Renal cortex interstitium (tissue), 15 donors: ENCODE measurements at places on chromosomes 2 and 18. TPM values are rescaled to one million over a fixed set of nuclear protein-coding genes. Genes with fewer than 3 reads are reported as not detected.

DNA sequence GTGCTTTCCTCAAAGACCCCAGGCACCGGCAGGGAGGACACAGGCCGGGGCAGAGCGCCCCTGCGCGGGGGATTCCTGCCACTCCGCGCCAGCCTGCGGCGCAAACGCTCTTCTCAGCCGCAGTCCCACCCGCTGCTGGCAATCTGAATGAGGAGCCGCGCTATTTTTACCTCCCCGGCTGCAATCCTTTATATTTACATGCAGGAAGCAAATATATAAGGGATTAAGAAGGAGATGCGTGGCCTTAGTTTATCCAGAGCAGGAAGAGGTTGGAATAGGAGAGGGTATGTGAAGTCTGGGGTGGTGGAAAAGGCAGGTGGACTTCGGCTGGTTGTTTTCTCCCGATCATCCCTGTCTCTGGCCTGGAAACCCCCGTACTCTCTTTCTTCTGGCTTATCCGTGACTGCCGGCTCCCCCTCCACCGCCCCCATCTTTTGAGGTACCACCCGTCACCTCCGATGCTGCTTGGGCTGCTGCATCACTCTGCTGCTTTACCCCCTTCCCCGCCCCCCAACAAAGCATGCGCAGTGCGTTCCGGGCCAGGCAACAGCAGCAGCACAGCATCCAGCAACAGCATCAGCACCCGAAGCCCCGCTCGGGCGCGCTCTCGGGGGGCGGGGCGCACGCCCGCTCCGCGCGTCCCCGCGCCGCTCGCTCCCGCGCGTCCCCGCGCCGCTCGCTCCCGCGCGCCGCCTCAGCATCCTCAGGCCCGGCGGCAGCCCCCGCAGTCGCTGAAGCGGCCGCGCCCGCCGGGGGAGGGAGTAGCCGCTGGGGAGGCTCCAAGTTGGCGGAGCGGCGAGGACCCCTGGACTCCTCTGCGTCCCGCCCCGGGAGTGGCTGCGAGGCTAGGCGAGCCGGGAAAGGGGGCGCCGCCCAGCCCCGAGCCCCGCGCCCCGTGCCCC is at the start of gene ADAM23:
TSS of gene ADAM23 (plus strand) at position 700 of the 902 bp plus-strand sequence. CDS start 335 bp downstream, outside the sequence.
- peak; percentile 27 for DNase-seq

- DNase-seq, result peak; percentile 21
Measured at GRCh38 chr2:102619414-102620319, at the start of gene SLC9A2. SLC9A2 (plus strand) TSS chr2:102619553; CDS start chr2:102619849, 296 bp downstream.

DNA sequence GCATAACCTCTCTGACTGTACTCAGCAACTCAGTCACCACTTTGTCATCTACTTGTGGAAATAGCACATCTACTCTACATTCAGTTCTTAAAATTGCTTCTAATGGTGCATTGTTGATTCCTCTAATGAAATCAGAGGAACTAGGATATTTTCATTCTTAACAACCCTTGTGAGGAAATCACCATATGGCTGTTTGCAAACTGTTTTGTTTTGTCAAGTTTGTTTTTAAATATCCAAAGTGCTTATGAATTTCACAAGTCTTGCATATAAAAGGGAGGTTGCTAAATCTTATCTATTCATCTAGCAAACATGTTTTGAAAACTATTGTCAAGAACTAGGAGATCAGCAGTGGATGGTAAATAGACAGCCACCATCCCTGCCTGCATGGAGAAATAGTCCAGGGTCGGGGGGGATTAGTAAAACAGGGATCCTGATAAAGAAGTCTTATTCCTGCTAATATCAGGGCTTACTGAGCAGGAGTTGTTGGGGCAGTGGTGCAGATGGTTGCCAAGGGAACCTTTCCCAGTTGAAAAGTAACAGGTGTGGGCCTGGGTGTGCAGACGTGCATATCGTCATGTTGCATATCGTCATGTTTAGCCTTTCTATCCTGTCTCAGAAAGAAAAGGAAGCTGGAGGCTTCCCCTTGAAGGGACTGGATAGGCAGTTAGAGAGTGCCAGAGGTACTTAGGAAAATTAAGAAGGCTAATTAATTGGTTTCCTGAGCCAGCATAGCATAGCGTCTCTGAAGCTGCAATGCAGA is 7.5 kb upstream of the MYO3B start:
- no peak for DNase-seq

DNA sequence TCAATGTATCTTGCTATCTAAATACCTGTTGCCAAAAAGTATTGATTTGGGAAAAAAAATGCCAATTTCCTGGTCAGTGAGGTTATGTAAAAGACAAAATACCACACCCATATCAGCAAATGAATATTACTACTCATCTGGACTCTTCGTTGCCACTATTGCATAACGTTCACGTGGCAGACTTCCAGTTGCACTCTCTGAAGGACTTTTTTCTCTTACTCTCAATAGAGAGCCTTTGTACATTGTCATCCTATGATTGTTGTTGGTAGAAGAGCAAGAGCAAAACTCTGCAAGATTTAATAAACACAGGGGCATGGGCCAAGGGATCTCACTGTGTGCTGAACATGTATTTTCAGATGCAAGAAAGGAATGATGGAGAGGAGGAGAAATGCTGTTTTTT is 689.8 kb downstream of the MBD2 start:
- DNase-seq, result no peak

- DNase-seq, result no peak
Measured at GRCh38 chr2:163698857-163699256, 37.0 kb downstream of the FIGN start.

DNA sequence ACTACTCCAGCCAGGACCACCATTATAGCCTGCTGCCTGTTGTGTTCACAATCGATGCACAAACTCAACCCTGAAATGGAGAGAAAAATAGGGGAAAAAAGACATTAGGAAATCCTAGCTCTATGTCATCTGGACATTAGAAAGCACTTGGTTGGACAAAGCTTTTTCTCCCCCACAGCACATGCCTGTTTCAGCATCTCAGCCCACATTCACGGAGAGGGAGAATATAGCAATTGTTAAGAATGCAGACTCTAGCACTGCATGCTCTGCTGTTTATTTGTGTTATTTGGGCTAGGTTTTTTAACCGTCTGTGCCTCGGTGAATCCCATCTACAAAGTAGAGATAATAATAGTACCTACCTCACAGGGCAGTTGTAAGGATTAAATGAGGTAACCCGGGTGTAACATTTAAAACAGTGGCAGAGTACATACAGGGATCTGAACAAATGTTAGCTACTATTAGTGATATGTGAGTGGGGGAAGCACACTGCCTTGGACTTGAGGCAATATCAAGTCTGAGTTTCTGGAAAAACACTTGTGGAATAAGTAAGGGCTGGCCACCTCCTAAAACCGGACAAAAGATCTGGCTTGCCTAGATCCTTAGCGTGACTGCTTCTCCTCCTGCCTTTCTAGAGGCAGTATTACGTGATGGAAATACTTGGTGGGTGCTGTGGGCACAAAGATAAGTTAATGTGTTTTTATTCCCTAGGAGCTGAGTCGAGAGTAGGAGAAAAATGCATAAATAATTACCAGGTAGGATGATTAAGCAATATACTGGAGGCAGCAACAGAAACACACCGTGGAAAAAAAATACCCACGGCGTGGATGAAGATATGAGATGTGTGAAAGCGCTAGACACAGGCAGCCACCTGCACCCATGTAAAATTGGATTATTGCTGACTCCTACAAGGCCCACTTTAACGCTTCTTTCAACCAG is 1.0 kb upstream of the PPP1CB start:
- peak; percentile 7 for DNase-seq

DNA sequence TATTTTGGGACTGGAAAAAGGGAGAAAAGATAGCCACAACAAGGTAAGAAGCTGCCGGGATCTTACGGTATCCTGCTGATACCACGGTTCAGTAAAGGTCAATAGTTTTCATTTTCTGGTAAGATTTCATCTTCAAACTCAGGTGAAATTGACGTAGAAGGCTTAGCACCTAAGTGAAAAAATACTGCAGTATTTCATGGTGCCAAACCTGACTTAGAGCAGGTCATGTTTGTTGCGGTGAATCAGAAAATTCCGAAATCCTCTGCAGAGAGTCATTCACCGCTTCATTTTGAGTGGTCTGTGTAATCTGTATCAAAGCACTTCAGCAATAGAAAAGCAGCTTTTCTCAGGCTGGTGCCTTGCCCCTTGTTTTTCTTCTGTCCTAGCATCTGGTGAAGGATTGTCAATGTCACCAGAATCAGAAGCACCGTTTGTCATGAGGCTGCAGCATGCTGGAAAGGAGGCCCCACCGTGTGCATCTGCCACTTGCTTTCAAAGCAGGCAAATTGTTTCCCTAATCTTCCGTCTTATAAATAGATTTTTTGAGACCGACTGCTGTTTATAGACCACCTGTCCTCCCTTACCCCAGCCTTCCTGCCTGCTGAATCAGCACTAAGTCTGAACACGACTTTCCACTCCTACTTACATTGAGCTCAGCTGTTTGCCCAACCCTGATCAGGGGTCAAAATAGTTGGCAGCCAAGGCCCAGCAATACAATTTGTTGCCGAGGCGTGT is 156.3 kb downstream of the EML6 start:
- no peak for DNase-seq

GRCh38 chr18:33802955-33803354 is 224.9 kb downstream of the ASXL3 start:
- no peak for DNase-seq

DNA sequence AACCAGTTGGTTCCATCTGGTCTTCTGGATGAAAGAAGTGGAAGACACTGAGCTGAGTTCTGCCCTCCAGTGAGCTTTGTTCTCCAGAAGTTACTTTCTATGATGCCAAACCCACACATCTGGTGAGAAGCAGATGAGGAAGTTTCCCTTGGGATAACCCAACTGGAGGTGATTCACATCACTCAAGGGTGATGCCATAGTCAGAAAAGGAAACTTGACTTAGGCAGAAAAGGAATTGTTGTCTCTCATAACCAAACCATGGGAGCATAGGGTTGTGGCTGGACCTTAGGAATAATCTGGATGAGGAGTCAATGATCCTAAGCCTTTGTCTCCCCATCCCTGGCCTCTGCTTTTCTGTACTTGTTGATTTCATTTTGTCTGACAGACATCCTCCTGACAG is 43.7 kb downstream of the CDC42EP3 start:
- no peak for DNase-seq

GRCh38 chr2:104976603-104977120 is 61.2 kb upstream of the MRPS9 start:
- DNase-seq, result no peak

ANKRD30B gene
- 0.14 TPM for polyA plus RNA-seq

DNA sequence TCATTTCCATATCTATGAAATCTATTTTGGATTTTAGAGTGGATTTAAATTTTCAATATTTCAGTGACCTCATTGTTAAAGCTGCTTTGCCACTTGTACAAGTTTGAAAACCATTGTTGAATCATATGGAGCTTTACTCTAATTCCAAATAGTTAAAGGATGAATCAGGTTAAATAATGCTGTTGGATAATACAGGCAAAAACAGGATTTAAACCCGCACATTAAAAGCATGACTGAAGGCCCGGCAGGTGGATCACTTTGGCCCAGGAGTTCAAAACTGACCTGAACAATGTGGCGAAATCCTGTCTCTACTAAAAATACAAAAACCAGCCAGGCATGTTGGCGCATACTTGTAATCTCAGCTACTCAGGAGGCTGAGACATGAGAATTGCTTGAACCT is 68.3 kb downstream of the RIF1 start:
- no peak for DNase-seq

GRCh38 chr2:8146132-8147005 is 535.5 kb upstream of the ID2 start:
- no peak for DNase-seq

GKN2 gene
- polyA plus RNA-seq, result not detected

CROCC2 gene
- 0.05 TPM for polyA plus RNA-seq

- no peak for DNase-seq
Measured at GRCh38 chr2:196169516-196169915, 1.9 kb downstream of the STK17B start.

- DNase-seq, result no peak
Measured at GRCh38 chr2:143463719-143464118, 334.5 kb downstream of the ARHGAP15 start.

DNA sequence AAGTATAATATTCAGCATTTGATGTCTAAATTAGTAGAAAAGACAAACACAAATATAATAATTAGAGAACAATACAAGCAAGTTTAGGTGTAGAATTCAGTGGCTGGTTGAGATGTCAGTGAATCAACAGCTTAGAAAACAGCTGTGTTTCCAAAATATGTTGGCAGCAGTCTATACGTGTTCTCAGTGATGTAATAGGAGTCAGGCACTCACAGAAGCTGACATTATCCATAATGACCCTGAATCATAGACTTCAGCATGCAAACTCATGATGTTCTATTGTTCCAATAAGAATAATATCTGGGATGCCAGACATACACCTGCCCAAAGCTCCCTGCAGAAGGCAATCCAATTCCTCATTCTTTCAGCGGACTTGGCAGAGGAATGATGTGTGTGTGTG is 164.7 kb downstream of the SLC8A1 start:
- no peak for DNase-seq

DNA sequence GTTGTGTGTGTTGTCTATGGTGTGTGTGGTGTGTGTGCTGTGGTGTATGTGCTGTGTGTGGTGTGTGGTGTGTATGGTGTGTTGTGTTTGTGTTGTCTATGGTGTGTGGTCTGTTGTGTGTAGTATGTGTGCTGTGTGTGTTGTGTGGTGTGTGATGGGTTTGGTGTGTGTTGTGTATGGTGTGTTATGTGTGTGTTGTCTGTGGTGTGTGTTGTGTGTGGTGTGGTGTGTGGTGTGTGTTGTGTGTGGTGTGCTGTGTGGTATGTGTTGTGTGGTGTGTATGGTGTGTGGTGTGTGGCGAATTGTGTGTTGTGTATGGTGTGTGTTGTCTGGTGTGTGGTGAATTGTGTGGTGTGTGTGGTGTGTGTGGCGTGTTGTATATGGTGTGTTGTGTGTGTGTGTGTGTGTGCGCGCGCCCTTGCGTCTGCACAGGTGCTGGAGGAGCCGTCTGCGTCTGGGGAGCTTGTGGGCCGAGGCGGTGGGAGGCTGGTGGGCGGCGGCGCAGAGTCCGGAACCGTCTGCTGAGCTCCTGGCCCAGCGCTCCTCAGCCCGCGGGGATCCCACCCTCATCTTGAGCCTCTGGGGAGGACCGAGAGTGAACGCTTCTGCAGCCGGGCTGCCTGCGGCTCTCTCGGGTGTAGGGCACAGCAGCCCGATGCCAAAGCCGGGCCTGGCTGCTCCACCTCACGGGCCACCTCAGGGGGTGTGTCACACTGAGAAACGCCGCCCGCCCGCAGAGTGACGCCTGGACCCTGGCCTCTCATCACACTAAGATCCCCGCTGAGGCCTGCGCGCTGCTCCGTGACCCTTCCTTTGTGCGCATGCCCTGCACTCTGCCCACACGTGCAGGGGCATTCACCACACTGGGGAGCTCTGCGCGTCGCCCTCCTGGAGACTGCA is 8.8 kb upstream of the ADI1 start:
- DNase-seq, result no peak
